ENCODE measurements at places on chromosomes 12 and 14.

DNA sequence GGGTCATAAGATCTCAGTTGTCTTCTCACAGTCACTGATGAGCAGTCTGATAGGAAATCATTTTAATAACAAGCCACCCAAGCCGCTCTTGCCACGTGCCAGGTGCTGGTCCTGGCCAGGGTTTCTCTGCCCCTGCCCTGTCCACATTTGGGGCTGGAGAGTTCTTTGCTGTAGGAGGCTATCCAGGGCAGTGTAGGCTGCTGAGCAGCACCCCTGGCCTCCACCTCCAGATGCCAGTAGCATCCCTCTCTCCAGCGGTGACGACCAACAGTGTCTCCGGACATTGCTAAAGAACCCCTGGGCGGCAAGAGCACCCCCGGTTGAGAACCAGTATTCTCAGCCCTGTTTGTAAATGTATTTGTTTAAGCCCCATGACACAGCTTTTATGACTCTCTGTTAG is 243.7 kb downstream of the GLT1D1 start:
- no peak for DNase-seq

- no peak for DNase-seq
Observed at GRCh38 chr12:81206429-81206828, 128.6 kb downstream of the ACSS3 start.

- no peak for DNase-seq
Observed at GRCh38 chr12:107749083-107749482, 11.9 kb downstream of the PRDM4 start.

- DNase-seq, result no peak
Observed at GRCh38 chr12:67472539-67472938, 176.0 kb upstream of the DYRK2 start.

GRCh38 chr12:67981287-67982162 is 7.7 kb upstream of the IFNG-AS1 start:
- peak; percentile 93 for DNase-seq

GRCh38 chr12:46265734-46266133 is 3.1 kb downstream of the SLC38A1 start:
- DNase-seq, result no peak

DNA sequence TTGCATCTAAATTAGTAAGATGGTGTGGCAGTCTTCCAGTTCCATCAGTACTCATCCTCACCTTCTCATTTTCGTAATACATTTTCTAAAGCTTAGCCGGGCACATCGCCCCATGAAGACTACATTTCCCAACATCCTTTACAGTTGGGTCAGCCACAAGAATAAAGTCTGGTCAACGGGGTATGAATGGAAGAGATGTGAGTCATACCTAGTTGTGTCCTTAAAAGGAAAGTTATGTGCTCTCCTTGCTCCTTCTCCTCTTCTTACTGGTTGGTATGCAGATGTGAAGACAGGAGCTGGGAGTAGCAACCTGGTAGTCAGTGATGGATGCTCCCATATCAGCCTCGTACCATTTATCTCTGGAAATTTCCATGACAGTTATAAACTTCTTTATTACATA is 35.9 kb upstream of the EGLN3 start:
- DNase-seq, result peak; percentile 68

GRCh38 chr12:123131879-123132402 is 18.9 kb downstream of the PITPNM2 start:
- DNase-seq, result no peak

- DNase-seq, result peak; percentile 50
Observed at GRCh38 chr14:96567289-96567899, 65.2 kb downstream of the PAPOLA start.

DNA sequence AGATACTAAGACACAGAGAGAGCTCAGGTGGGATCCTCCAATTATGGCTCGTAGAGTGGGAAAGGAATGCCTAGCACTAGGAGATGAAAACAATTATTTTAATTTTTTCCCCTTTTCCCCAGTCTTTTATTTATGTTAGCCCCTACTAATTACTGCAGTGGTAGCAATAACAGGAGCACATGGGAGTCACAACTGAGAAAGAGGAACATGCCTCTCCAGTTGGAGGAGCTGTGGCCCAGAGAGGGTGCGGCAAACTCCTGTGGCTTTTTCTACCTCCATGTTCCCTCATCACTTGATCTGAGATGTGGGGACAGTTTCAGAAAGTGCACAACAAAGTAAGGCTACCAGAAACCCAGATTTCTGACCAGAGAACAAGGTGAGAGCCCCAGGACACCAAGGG is 25.9 kb upstream of the POC1B start:
- no peak for DNase-seq

DNA sequence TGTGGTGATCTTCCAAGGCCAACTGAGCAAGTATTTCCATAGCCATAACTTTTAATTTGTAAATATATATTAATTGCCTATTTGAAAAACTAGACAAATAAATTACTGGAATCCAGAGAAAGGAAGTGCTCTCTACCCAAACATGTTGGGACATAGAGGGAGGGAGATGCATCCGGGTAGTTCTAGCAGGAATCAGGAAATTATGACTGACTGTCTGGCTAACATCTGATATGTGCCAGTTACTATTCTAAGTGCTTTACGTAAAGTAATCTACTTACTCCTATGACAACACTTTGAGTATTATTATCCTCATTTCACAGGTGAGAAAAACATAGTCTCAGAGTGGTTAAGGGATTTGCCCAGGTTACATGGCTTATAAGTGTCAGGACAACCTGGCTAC is 147.7 kb upstream of the VASH1 start:
- DNase-seq, result no peak

DNA sequence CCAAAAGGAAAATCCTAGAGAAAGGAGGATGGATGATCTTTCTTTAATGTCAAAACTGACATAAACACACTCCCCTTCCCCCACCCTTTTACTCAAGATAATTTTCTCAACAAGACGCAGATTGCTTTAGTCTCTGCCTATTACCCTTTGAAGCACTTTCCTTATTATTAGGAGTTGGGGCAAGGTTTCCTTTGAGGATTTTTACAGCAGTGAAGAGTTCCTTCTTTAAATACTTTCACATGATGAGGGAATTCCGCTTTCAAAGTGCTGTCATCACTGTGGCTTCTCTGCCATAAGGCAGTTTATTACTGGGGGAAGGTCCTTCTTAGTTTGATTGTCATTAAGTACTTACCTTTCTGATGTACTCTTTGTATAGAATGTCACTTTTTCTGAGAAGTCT is 172.1 kb downstream of the MSRB3 start:
- DNase-seq, result no peak

DNA sequence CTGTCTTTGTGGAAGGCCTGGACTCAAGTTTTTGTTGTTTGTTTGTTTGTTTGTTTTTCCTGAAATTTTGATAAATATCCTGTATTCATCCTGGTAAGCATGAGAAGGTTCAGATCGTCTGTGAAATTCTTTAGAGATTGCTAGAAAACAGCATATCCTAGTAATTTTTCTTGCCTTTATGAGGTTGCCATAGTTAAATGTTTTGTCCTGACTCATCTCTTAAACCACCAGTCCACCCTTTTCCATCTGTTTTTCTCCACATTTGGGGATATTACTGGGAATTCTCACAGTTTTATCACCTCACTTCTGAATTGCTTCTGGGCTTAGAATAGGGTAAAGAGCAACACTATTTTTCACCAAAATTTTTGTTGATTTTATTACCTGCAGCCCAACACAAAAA is 248.3 kb downstream of the FBXL14 start:
- peak; percentile 52 for DNase-seq

DNA sequence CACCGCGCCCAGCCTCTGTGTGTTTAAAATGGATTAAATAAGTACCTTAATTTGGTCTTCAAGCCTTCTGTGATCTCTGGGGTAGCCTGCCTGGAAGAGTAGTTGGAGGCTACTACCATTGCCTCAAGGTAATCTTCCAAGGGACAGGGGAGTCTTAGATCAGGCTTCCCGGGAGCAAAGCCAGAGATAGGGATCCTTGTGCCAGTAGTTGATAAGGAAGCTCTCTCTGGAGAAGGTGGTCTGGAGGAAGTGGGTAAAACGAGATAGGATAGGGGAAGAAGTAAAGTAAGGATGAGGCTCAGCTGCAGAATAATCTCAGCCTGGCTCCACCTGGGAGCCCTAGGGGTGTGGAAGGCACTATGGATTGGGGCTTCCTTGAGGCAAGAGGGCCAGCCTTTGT is 38.5 kb downstream of the FOS start:
- no peak for DNase-seq

DNA sequence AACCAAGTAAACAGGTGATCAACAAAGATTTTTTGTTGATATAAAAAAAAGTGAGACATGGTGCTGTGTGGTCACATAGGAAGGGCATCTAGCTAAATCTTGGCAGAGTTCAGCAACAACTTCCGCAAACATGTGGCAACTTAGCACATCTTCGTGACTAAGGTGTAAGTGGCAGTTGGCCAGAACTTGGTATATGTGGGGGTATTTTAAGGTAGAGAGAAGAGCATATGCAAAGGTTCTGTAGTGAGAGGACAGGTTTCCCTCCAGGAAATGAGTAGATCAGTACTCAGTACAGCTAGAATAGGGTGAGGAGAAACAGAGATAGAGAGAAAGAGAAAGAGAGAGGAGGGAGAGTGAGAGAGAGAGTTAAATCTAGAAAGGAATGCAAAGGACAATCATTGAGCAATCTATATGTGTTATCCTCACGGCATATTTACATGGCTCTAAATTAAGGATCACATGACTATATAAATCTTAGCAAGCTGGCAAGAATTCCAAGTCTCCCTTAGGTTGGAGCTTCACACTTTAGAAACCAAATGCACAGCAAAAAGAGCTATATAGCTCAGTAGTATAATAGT is 227.7 kb upstream of the HMGA2 start:
- DNase-seq, result no peak

GRCh38 chr14:67186789-67187584 is 2.3 kb upstream of the GARIN2 start:
- peak; percentile 84 for DNase-seq

DNA sequence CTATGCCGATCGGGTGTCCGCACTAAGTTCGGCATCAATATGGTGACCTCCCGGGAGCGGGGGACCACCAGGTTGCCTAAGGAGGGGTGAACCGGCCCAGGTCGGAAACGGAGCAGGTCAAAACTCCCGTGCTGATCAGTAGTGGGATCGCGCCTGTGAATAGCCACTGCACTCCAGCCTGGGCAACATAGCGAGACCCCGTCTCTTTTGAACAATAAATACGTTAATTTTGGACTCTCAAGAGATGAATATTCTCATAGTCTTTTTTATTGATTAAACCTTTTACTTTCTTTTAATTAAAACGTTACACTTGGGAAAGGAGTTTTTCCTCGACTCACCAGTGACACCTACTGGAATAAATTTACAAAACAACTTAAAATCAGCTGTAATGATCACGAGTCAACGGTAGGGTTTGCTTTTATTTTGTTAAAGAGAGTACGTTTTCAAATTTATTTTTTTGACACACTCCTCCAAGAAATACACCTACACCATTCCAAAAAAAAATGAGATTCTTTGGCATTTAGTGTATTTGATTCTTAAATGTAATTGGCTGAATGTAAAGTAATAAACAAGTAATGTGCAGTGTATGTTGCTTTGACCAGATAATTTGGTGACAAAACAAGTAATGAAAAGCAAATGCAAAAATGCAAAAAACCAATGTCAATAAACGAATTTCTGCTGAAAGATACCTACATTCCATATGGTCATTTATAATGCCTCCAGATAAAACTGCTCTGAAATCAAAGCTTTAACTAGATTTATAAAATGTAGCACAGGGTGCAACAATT is 687 bp upstream of the RPS29 start:
- DNase-seq, result peak; percentile 86

GRCh38 chr12:26271024-26271423 is 75.7 kb downstream of the SSPN start:
- peak; percentile 11 for DNase-seq

DNA sequence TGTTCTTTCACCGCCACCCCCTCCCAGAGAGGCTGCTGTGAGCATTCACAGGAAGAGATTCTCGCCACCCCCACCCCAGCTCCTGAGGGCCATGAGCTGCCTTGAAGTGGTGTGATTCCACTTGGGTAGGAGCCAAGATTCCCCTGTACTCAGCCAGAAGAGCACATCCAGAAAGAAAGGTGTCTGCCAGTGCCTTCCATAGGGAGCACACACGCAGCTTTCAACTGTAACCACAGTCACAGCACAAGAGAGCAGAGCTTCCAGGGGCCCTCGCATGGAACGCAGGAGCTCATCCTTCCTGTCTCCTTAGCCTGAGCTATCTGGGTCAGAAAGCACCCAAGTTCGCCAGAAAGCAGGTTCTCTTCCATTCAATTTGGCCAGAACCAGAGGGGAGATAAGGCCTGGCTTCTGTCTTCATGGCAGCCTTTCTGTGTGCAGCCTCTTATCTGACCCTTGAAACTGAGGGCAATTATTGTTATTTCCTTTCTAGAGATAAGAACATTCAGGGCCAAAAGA is 66.6 kb upstream of the SCN8A start:
- no peak for DNase-seq

- DNase-seq, result peak; percentile 24
Observed at GRCh38 chr14:104968541-104969401, 9.4 kb downstream of the AHNAK2 start.

GRCh38 chr12:103318566-103318965 is 177.2 kb downstream of the C12orf42 start:
- DNase-seq, result no peak

DNA sequence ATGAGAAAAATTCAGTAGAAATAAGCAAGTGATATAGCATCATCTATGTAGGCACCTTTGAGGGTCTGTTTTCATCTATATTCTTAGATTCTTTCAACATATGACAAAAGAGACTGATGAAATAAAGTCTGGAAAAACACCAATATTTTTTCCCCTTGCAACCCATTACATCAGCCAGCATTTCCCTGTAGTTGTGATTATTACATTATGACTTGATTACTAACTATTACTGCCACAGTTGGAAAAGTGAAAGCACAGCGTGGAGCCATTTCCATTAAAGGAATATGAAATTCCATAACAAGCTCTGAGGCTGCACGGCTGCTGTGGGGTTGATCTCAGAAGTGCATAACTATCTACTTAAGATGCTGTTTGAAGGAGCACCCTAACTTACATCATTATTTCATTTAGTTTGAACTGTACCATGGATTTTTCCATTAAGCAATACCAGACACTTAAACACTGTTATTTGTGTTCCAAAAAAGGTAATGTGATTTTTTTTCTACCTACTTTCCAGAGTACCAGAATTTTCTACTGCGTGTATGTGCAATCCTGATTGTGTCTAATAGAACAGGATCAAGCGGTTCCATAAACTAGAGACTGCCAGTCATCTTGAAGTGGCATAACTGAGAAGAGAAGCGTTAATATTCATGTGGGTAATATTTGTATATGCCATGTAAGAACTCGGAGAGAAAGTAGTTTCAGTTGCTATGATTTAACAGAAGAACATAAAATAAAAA is 405.5 kb downstream of the MDGA2 start:
- no peak for DNase-seq

DNA sequence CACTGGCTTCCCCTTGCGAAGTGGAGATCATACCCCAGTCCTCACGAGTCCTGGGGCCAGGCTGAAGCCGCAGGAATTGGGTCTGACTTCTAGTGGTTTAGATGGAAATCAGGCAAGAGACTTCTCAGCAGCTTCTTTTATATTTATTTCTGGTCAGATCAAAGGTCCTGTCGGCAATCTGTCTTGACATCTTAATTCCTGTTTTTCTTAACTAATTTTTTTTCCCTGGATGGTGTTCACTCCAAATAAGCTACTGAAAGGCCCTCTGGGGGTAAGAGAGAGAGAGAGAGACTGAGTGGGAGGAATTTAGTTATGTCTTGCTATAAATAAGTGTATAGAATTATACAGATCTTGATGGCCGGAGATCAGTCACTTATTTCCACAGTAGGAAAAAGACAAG is 698.7 kb upstream of the TBX3 start:
- no peak for DNase-seq

Data from HFFc6 (cell line).